ENCODE measurements at places on chromosomes 4 and X.

GRCh38 chrX:118396113-118396512 is 50.2 kb downstream of the WDR44 start:
- no peak for DNase-seq

DNA sequence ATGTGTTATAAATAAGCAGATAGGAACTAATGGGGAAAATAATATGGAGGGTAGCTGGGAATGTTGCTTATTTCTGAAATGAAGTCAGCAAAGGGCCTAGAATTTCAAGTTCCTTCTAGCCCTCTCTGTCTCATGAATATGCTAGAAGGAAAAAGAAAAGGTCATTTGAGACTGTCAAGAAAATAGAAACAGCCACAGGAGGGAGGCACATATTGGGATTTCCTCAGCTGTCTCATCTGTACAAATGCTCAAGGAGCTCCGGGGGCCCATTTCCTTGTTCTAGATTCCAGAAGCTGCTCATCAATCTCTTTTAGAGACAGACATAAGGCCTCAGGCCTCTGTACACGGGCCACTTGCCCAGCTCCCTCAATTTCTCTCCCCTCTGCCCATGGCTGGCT is 127.6 kb upstream of the ETNPPL start:
- DNase-seq: no peak

DNA sequence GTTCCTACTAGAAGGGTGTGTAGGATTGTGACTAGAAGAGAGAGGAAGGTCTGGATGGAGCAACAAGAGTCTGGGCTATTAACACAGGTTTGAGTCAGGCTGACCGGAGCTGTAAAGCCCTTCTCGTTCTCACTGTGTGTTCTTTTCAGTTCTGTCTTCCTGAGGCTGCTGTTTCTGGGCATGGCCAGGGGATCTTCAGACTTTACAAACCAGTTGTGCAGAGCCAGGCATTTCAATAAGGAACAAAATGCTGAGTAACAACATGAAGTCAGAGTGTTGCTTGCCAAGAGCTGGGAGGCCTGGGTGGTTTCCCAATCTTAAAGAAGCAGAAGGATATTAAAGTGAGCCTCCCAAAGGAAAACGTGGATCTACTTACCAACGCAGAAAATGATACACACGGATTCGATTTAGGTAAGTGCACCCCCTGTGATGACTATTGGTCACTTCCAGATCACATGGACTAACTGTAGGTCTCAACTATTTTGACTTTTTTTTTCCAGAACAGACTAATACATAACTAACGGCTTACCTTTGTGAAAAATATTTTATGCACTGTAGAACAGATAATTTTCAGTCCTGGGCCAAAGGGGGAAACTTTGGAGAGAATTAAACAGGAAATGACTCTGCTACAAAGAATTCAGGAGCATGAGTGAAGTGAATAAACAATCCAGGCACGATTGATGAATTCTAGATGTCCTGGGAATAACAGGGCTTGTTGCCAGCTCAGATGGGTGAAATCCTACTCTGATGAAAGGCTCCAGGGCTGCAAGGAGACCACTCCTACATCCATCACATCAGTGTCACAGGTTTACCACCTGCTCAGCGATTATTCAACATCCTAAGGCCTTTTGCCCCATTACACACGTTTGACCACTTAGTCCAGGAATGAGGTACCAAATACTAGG is 94.5 kb downstream of the ANXA3 start:
- DNase-seq: no peak

DNA sequence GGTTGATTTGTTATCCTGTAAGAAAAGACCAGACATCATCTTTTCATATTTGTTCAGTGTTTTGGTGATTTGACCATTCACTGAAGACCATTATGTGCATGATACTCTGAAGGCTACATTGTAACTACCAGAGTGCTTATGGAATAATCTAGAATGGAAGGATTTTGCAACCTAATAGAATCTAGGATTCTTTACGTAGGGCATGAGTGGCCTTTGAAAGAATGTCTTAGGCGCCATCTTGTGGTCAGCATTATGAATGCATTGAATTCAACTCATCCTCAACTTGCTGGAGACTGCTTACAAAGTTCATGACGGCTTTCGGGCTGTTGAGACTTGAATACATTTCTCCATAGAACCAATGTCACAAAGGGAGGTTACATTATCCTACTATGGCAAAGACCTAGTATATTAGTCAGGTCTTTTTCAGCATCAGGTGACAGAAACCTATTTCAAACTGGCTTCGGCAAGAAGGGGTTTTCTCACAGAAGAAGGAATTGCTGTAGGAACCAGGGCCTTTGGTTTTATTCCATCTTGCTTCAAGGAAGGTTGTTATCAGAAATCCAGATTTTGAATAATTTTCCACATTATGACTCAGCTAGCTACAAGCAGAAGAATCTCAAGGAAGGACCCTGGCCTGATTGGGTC is 104.1 kb downstream of the GPAT3 start:
- DNase-seq: no peak

DNA sequence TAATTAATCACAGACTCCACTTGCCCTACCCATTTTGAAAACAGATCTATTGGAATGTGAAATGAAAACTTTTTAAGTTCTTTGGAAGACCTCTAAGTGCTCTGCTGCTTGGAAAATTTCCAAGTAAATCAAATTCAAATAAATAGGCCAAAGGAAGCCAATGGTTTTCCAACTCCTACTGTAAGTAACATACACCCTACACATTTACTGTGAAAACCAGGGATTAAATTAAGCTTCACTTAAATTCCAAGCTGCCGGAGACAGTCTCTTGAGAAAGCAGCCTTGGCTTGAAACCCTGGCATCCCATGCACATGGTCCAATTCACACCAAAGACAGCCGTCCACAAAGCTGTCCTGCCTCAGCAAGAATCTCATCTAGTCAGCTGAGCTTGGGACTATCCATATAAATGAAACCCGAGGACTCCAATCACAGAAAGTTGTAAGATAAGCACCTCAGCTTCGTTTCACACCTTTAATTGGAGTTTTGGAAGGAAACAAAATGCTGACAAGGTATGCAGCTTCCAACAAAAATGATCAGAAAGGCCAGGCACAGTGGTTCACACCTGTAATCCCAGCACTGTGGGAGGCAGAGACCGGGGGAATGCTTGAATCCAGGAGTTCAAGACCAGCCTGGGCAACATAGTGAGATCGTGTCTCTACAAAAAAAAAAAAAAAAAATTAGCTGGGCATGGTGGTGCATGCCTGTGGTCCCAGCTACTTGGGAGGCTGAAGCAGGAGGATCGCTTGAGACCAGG is 88.6 kb downstream of the APBB2 start:
- no peak for DNase-seq

- DNase-seq: no peak
Observed at GRCh38 chr4:4919927-4920326, 60.5 kb downstream of the MSX1 start.

DNA sequence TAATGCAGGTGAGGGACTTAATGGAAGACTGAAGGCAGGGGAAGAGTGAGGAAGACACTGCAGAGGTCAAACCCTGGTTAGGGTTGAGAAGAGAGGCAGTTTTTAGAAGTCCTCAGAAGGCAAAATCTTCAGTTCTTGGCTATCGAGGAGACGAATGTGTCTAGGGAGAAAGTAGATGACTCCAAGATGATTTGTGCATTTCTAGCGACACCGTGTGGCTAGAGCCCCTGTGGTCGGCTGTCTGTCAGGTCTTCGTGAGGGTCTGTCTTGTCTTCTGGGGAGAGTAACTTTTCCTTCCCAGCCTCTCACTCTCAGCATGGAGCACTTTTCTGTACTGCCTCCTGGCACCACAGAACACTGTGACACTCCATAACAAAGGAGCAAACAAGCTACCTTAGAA is 458.1 kb downstream of the STIM2 start:
- DNase-seq: no peak

- no peak for DNase-seq
Observed at GRCh38 chrX:21374163-21374993, at the start of gene CNKSR2. TSS of gene CNKSR2 (plus strand) at chrX:21374418. CDS start at chrX:21374898, 480 bp downstream.

DNA sequence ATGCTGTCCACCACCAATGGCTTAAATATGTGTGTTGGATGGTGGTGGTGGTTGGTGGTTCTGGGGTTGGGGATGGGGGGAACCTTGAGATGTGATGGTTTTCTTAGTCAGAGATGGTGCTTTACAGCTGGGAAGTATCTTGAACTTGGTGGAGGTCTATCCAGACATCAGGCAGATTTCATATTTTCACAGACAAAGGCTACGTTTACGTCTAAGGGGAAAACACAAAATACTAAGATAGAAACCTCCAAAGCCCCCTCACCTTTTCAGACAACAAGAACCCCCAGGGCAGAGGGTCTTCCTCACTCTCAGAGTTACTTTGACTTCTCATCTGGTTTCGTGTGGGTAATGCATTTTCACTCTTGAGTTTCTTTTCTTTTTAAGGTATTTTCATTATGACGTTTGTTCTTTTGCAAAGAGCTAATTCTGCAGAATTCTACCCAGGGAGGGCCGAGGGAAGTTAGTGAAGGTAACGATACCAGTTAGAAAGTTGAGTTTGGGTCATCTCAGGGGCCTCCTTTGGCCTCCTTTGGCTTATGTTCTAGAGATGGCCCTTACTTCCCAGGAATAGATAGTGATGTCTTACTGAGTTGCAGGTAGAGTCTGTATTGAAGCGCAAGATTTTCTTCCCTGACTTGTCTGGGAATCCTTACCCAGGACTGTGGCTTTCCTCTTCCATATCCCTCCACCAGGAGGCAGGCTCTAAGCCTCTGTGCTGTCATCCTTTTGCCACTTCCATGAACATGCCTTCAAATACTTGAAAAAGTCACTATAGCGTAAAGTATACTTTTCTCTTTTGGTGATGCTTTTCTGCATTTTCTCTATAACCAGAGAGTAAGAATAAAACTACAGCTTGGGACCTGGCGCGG is 31.9 kb downstream of the RHOH start:
- DNase-seq: no peak

DNA sequence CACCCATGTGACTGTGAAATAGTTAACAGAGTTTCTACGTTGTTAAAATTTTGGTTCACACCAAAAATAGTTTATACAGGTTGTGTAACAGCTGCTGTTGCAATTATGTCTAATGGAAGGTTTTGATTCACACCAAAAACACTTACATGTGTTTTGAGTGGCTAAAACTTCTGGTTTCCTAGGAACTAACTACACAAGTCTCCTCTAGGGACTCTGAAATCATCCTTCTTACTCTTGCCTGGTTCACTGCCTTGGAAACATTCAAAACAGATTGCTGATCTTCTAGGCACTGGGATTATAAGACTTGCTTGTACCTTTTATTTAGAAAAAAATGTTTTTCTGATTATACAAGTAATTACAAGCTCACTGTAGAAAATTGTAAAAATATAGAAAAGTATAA is 14.9 kb upstream of the MORC4 start:
- DNase-seq: no peak

DNA sequence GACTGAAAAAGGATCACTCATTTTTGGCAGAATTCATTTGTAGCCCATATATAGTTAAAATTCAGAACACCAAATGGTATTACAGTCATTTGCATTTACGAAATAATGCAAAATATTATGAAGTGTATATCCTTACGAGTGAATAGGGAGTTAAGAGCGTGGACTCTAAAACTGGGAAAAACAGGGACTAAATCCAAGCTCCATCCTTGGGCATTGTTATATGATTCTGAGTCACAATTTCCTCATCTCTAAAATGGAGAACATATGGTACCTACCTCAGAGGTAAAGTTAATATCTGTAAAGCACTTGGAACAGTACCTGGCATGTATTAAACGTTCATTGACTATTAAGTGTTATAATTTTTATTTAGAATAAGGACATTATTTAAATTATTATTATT is 106.3 kb downstream of the ZAR1 start:
- no peak for DNase-seq

GRCh38 chrX:108245462-108245861 is 153.9 kb downstream of the ATG4A start:
- no peak for DNase-seq

DNA sequence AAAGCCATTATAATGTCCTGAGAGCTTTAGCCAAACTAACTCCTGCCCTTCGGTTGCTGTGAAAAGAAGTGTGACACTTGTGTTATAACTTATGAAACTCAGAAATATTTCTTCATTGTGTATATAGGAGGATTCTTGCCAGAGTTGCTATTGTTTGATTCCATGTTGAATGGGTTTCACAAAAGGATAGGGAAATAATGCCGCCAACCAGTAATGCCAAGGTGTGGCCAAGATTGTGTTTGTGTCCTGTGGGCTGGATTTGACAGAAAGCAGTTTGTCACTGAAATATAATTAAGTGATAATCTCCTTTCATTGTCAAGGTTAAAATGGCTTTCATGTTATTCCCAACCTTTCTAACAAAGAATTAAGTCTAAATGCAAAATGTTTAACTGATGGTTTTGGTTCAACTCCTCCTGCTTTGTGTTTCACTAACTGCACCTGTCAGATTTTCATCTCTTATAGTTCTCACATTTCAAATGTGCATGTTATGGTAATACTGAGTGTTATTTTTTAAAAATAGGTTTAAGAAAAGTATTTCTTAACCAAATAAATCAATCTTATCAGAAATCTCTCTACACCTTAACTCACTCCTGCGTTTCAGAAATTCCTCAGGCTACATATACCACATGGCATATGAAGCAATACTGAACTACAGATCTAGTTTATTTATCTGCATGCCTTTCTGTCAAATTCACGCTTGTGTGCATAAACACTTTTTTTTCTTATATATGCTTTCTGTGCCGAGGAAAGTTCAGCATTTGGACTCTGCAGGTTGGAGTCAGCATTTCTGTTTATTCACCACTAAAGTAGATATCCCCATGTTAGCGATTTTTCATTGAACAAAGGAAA is at the start of gene CLDN22:
TSS of gene CLDN22 (minus strand) at position 66 of the 849 bp plus-strand sequence. CDS start at position 8, 58 bp downstream.
- DNase-seq: no peak

- DNase-seq: no peak
Observed at GRCh38 chrX:77444545-77444944, 2.6 kb upstream of the FGF16 start.

Data from cortex of kidney (tissue), 1 donor.